Adrenal gland (tissue), 19 donors: ENCODE measurements at places on chromosomes 3 and 15. TPM values are rescaled to one million over a fixed set of nuclear protein-coding genes. Genes with fewer than 3 reads are reported as not detected.

The DISP2 gene
- polyA plus RNA-seq: 10.3 TPM

The CMC1 gene
- polyA plus RNA-seq: 32.8 TPM

The GATM gene
- 10.9 TPM for polyA plus RNA-seq

The KBTBD12 gene
- 0.55 TPM for polyA plus RNA-seq

The CFAP20DC gene
- 1.6 TPM for polyA plus RNA-seq

The KNG1 gene
- not detected for polyA plus RNA-seq

The NTRK3 gene
- polyA plus RNA-seq: 1.6 TPM

The TF gene
- polyA plus RNA-seq: 3.5 TPM

The CPLX3 gene
- 1.1 TPM for polyA plus RNA-seq

The CASR gene
- 0.08 TPM for polyA plus RNA-seq

The IL17RB gene
- 4.9 TPM for polyA plus RNA-seq

The ITPKA gene
- 20.4 TPM for polyA plus RNA-seq

The SMAD6 gene
- polyA plus RNA-seq: 2.7 TPM

The CELSR3 gene
- polyA plus RNA-seq: 1.4 TPM

The ERICH6 gene
- polyA plus RNA-seq: not detected

The ZNF774 gene
- polyA plus RNA-seq: 1.8 TPM

The CRABP1 gene
- polyA plus RNA-seq: 1.2 TPM

The AGBL1 gene
- 0.04 TPM for polyA plus RNA-seq

The ADAMTSL3 gene
- polyA plus RNA-seq: 4.0 TPM

The DUOXA2 gene
- polyA plus RNA-seq: 0.11 TPM

The EFCC1 gene
- polyA plus RNA-seq: 1.9 TPM

The MYEF2 gene
- polyA plus RNA-seq: 38.9 TPM

The RHOV gene
- polyA plus RNA-seq: 0.16 TPM

The SNTN gene
- polyA plus RNA-seq: not detected

The LRRC34 gene
- polyA plus RNA-seq: 1.2 TPM

The DZIP1L gene
- 1.2 TPM for polyA plus RNA-seq

The RTP3 gene
- not detected for polyA plus RNA-seq

The HEMK1 gene
- polyA plus RNA-seq: 25.3 TPM

The RLBP1 gene
- polyA plus RNA-seq: not detected

The HYAL1 gene
- 50.1 TPM for polyA plus RNA-seq

The EXD1 gene
- not detected for polyA plus RNA-seq
